ENCODE measurements at places on chromosomes 11 and 22.
A peak's percentile ranks its signal among the peaks of the same experiment; 100 is the strongest.

DNA sequence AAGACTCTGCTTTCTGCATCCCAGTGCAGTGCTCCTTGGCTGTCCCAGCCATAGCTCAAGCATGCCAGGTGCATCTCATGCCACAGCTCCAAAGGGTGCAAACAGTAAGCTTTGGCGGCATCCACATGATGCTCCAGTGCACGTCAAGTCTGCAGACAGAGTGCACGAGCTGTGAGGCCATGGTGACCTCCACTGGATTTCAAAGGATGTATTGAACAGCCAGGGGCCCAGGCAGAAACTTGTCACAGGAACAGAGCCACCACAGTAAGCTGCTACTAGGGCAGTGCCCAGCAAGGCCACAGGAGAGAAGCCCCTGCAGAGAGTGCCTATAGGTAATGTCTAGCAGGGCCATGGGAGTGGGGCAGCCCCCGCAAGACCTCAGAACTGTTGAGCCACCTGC is 206.8 kb upstream of the DDI1 start:
- DNase-seq, result no peak

GRCh38 chr11:59966201-59966600 is 2.4 kb downstream of the OOSP4A start:
- DNase-seq, result no peak

DNA sequence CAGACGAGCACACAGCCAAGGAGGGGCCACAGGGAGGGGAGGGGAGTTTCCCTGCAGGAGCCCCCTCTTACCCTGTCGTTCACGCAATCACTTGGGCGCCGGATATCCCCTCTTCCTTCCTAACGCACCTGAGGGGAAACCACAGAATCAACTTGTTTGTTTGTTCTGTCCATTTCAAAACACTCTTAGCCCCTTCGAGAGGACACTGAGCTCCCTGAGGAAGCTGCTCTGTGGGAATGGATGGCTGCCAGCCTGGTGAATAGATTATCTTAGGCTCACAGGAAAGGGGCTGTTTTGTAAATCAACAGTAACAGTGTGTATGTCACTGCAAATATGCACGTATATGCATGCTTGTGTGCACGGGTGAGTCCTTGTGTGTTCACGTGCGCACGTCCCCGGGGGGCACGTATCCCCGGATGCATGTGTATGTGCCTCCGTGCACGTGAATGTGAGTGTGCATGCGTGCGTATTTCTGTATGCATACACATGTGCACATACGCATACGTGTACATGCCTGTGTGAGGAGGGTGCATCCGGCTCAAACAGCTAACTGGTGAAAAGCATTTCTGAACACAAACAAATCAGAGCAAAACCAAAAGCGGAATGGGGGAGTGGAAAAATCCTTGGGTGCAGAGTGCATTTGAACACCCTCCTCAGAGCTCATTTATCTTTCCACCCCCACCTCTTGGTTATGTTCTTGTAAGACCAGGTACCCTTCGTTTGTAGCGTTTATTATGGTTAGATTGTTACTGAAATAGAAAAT is 7.2 kb downstream of the ARSA start:
- peak; percentile 84 for DNase-seq

- no peak for DNase-seq
Measured at GRCh38 chr22:50150161-50151129, 20.1 kb upstream of the PANX2 start.

- DNase-seq, result no peak
Measured at GRCh38 chr22:35328472-35328885, 28.8 kb downstream of the TOM1 start.

GRCh38 chr11:3886985-3887384 is 31.5 kb downstream of the STIM1 start:
- DNase-seq, result no peak

DNA sequence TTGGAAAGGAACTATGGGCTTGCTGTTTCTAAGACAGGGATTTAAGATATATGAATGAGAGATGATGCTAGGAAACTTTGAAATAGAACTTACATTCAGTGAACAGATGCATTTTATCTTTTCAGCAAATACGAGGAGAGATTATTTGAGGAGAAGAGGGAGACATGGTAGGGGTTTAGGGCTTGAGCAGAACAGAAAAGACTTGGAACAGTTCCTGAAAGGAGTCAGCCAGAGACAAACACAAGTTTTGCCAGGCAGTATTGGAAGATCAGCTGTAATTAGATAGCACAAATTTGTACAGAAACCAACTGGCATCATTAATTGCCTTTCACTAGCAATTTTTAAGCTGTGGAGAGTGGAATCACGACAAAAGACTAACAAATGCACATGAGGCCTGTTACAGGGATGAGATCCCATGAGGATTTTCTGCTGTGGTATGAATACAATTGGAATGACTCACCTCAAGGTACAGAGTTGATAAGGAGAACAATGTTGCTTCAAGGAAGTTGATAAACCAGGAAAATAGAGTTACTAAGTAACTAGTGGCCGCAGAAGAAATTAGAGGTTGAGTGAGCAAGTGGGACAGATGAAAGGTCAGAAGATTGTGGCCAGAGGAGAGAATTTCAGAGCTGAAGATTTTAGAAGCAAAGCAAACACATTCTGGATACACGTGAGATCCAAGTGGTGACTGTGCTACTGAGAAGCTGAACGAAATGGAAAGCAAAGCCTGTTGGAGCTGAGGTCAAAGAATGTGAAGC is 67.9 kb downstream of the CYB5R2 start:
- DNase-seq, result no peak

DNA sequence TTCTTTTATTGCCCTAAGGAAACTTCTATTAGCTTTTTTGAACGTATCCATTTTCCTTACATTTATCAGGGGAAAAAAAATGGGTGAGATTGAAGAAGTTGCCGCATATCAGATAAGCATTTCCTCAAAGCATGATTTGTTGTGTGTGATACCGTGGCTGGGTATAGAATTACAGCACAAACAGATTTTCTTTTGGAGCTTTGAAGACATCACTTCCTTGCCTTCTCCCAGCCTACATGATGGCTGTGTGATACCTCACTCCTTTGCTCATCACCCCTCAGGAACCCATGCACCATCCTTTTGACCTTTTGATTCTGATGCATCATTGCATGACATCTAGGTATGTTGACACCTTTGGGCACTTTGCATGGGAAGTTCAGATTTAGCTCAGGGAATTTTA is 1155.3 kb downstream of the BRD1 start:
- no peak for DNase-seq

DNA sequence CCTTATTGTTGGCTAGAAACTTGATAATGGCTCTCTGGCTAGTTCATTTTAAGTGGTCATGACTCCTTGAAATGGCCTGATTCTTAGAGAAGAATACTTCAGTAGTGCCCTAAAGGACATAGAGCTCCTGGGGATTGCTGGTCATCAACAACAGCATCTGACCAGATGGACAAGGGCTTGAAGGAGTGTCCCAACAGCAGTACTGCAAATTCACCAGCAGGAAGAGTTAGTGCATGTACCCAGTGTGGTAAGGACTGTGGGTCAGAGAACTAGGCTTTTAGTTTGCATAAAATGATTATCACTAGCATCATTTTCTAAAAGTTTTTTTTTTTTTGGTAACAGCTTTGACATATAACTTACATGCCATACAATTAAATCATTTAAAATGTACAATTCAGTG is 39.5 kb upstream of the CUL5 start:
- no peak for DNase-seq

GRCh38 chr11:2290351-2290841 is 11.3 kb downstream of the C11orf21 start:
- DNase-seq, result no peak

- DNase-seq, result no peak
Measured at GRCh38 chr11:41237382-41237781, 222.1 kb downstream of the LRRC4C start.

GRCh38 chr11:114049050-114049449 is 10.5 kb upstream of the ZBTB16 start:
- no peak for DNase-seq

GRCh38 chr22:40039482-40040115 is 44.8 kb downstream of the FAM83F start:
- no peak for DNase-seq

DNA sequence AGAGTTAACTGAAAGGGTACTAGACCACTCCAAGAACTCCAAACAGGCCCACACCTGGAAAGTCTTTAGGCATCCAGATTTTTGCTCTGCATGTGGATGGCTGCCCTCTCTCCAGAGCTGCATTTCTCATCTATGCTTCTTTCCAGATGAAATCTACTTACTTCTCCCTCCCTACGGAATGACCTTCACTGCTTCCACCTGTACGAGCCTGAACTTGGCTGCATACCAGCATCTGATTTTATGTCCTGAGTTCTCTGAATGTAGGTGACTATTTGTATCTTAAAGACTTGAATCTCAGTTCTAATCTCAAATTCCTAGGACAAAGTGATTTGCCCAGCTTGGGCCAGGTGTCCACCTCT is 13.3 kb downstream of the CELF1 start:
- no peak for DNase-seq

DNA sequence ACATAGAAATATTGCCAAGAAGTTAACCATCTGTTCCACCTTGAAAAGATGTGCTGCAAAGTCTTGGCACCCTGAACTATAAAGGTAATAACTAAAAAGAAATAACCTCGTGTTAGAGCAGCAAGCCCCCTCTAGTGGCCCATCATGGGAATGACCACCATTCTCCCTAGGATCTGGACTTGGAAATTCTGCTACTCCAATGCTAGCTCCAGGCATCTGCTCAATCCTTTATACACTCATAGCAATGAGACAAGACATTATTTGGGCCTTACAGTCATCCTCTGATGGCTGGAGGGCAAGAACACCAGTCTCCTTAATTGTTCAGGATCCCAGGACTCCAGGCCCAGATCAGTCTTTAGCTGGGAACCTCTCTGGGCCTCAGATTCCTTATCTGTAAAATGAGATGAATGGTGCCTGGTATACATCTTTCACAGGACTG is 76.0 kb downstream of the CWC15 start:
- DNase-seq, result peak; percentile 42

DNA sequence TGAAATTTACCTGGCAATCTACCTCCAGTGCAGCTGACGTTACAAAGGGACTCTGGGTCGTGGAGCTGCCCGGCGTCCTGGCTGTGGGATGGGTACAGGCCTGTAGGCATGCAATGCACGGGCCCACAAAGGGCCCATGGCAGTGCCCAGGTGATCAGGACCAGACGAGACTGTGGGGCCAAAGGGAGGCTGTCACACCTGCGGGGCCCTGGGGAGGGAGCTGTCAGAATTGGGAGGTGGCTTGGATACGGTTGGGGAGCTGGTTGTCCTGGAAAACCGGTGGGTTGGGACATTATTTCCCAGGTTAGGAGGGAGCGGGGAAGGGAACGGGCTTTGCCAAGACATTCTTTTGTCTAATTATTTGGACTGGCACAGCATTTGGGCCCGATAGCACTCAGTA is 958.5 kb downstream of the BRD1 start:
- DNase-seq, result no peak

DNA sequence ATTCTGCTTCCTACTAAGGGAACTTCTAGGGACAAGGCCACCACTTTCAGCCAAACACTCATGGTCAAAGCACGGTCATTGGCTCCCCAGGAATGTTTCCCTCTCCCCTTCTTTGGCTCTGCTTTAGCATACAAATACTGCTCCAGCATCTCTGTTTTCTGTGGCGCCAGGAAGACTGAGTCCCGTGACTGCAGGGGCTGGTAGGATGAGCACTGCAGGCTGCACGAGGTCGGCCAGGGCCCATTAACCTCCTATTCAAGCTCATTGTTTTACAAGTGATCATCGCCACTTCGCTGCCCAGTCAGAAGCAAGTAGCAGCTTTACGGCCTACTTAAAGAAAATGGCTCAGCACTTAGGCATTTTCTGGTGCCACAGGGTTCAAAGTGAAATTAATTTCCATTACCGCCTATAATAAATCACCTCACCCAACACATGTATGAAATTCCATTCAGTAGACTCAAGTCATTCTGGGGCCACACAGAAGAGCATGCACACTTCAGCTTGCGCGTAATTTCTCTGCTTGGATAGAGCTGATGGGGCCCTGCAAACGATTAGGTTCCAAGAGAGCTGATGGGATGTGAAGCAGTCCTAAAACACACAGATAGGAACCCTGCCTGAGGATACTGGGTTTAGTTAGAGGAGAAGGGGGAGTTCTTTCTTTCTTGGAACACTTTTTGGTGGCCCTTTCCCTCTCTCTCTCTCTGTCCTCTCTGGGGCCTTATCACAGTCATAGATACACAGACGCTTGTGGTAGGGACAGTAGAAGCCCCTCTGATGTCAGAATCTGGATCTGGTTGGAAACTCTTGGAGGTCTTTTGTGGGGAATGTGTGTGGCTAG is 173.7 kb downstream of the KIF18A start:
- no peak for DNase-seq

- DNase-seq, result no peak
Measured at GRCh38 chr11:15864026-15864805, 492.1 kb downstream of the SOX6 start.

DNA sequence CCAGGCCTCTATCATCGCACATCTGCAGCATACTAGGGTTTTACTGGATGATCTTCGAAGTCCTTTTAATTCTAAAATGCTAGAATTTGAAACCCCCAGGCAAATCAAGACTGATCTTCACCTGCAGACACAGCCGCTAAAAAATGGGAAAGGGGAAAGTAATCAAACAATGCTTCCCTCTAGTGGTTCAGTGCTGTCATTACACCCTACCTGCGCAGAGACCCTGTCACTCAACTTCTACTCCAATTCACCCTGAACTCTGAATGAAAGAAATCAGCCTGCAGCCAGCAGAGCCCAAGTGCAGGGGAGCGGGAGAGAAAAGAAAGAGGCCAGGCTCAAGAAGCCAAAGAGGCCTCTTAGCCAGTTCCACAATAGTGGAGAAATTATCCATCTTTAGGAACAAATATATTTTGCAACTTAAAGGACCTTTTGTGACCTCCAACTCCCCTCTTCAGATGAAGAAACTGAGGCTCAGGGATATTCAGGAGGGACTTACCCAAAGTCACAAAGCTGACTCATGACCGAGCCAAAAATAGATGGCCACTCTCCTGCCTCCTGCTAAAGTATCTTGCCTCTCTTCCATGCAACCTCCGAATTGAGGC is 33.0 kb downstream of the SERGEF start:
- DNase-seq, result peak; percentile 59

All from GM13976 (cell line).